Renal cortex interstitium (tissue), 15 donors: ENCODE measurements at places on chromosomes 13 and 19.

GRCh38 chr19:47994209-47994802, at the start of gene ELSPBP1:
Gene ELSPBP1 (plus strand): TSS chr19:47994632. CDS start chr19:48008668, 14,036 bp downstream.
- peak; percentile 15 for DNase-seq

- peak; percentile 80 for DNase-seq
Measured at GRCh38 chr19:42423462-42424344, 3.5 kb downstream of the LIPE start.

DNA sequence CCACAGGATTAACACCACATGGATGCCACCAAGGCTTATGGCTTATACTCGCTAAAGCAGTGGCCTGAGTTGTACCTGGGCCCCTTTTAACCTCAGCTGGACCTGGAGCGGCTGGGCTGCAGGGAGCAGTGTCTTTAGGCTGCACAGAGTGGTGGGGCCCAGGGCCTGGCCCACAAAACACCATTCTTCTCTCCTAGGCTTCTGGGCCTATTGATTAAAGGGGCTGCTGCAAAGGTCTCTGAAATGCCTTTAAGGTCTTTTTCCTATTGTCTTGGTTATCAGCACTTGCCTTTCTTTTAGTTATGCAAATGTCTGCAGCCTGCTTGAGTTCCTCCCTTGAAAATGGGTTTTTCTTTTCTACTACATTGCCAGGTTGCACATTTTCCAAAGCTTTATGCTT, 973.9 kb upstream of the PRR20A start:
- no peak for DNase-seq

GRCh38 chr19:3073159-3073563, 10.9 kb upstream of the TLE5 start:
- peak; percentile 86 for DNase-seq

- DNase-seq: no peak
Measured at GRCh38 chr13:20272104-20272503, 40.0 kb upstream of the GJB6 start.

- DNase-seq: no peak
Measured at GRCh38 chr13:33261387-33262061, 24.0 kb downstream of the STARD13 start.

GRCh38 chr19:10520652-10521318, 3.5 kb upstream of the S1PR5 start:
- DNase-seq: no peak

GRCh38 chr19:49923055-49924003, 5.7 kb upstream of the ATF5 start:
- no peak for DNase-seq

- no peak for DNase-seq
Measured at GRCh38 chr13:113843063-113843654, 20.7 kb downstream of the GAS6 start.

- DNase-seq: peak; percentile 67
Measured at GRCh38 chr13:29849731-29850212, 645 bp downstream of the UBL3 start.

DNA sequence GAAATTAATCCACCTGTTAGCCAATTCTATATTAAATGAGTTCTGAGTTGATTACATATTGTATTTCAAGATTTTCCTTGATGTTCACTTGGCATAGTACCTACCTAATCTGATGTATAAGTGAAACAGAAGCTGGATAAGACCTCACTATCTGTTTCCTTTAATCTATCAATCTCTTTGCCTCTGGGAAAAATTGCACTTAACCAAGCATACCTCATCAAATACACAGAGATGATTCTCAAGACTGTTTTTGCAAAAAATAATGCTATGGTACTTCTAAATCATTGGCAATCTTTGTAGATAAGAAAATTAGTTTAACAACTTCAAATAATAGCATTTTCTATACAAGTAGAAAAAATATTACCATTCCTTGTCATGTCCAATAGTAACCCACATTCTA, 55.2 kb downstream of the SERPINE3 start:
- DNase-seq: no peak

DNA sequence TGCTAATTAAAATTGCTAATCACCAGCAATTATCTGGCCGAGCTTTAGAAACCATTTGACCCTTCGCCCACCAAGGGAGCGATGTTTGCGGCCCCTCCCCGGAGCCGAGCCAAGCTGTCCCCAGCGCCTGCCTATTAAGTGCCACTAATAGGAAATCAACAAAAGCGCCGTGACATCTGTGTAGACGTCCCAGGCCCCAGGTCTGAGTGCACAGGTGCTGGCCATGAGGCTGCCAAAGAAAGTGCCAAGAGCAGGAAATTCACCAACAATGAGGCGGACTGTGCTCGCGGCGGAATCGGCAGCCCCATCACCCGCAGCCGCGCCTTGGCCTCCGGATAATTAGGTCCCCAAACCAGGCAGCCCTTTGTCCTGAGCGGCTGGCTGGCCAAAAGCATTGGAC, 44.5 kb upstream of the SPACA7 start:
- DNase-seq: no peak

- no peak for DNase-seq
Measured at GRCh38 chr19:4676955-4677731, 7.0 kb upstream of the MYDGF start.

DNA sequence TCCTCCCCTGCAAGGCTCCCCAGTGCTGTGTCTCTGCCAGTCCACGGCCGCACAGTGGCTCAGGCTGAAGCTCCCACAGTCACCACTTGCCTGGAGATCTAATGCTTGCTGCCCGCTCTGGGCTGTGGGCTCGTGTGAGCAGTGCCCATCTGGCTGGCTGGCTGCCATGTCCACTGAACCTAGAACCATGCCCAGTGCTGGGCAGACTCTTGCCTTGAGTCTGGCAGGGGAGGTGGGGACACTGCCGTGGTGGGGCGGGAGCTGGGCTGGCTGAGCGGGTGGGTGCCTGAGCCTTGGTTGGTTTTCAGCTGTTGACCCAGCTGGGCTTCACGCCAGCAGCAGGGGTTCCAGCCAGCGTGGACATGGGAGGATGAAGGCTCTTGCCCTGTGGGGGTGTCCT, 52.3 kb downstream of the CRTC1 start:
- DNase-seq: no peak

GRCh38 chr19:29942404-29943261, 594 bp downstream of the URI1 start:
- no peak for DNase-seq

DNA sequence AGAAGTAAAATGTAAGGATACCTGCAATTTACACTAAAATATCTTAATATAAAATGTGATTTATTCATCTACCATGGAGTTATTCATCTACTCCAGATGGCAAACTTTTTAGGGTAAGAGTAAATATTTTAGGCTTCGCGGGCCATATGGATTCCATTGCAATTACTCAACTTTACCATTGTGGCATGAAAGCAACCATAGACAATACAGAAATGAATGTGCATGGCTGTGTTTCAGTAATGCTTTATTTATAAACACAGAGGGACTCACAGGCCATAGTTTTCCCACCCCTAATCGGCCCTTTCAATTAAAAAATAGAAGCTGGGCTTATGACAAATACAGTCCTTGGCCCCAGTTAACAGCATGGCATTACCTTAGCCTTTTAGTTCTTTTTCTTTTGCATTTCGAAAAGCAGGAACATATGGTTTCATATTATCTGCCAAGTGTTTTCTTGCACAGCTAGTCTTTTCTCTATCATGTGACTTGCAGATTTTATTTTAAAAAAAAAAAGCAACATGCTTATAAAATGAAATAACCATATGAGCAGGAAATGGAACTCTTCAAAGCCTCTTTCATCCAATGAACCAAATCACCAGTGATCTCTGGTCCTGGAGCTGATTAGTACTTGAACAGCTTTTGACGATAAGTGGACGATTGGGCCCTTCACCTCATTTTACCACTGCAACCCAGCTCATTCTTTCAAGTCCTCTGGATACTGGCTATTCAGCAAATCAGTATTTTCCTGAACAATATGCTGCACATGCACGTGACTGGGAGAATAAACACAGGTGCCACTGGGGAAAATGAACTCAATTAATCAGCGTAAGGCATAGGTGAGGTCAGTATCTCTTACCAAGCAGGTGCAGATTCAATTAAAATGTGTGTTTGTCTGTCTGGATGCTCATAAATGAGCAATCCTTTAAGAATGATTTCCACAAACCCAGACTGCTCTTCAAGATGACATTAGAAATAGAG, 63.9 kb downstream of the LHFPL6 start:
- DNase-seq: no peak

GRCh38 chr19:34676697-34677385, at the start of gene SCGB2B2:
Gene SCGB2B2 (minus strand): TSS chr19:34677159. CDS start chr19:34594563, 82,596 bp downstream.
- peak; percentile 62 for DNase-seq

GRCh38 chr13:111039735-111040134, 75.4 kb upstream of the ARHGEF7 start:
- no peak for DNase-seq

GRCh38 chr13:112069845-112070251, 2.9 kb downstream of the SOX1 start:
- DNase-seq: no peak

DNA sequence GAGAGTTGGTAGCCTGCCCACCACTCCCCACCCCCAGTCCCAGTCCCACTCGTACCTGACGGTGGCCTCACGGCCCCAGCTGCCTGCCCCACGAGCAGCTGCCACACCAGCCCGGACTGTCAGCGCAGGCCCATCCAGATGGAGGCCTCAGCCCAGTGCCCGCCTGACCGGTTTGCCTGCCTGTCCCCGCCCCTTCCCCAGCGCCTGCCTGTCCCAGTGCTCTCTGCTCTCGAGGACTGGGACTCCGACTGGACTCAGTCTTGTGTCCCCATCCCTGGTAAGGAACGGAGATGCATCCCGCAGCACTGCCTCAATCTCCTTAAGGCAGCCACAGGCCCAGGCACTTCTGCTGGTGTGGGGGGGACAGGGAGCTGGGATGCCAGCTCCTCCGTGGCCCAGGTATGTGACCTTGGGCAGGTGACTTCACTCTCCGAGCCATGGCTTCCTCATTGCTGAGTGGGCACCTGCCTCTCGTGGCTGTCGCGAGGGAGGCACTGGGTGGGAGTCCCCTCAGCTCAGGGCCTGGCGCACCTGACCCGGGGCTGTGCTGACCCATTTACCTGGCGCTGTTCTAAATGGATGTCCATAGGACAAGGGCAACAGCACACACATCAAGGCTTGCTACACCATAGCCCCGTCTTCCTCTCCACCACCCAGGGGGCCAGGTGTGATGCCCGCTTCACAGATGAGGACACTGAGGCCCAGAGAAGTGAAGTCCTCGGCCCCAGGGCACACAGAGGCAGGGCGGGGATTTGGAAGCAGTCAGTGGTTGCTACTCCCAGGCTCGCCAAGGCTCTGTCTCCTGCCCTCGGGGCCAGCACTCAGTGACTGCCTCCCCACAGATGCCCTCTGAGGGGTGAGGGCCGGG, at the start of gene NKPD1:
TSS of gene NKPD1 (minus strand) at position 113 of the 868 bp plus-strand sequence. CDS start 832 bp downstream, outside the sequence.
- DNase-seq: no peak

GRCh38 chr13:93505104-93505952, 278.7 kb downstream of the GPC6 start:
- DNase-seq: no peak

GRCh38 chr19:6288737-6289136, 9.0 kb upstream of the MLLT1 start:
- no peak for DNase-seq

DNA sequence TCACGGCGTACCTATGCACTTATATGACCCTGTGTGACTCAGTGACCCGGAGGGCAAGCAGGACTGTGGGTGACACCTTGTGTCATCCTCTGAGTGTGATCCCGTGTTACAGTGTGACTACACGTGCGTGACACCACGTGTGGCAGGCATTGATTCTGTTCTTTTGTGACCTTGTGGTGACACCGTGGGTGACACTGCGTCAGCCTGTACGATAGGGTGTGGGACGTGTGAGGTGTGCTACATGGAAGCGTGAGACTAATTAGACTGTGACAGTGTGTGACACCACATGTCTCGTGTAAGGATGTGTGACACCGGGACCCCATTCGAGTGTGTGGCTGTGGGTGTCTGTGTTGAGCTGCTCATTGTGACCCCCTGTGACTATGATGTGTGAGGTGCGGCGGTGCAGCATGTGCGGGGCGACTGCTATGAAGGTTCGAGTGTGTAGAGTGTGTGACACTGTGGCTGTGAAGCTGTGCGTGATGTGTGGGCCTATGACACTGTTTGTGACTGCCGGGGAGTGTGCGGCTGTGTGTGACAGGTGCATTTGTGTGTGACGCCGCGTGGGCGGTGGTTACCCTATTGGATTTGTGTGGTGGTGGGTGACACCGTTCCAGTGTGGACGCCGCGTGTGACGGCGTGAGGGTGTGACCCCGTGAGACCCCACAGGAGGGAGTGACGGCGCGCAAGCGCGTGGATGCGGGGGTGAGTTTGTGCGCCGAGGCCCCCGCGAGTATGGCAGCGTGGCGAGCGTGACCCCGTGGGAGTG, 399 bp upstream of the SPTBN4 start:
- no peak for DNase-seq

DNA sequence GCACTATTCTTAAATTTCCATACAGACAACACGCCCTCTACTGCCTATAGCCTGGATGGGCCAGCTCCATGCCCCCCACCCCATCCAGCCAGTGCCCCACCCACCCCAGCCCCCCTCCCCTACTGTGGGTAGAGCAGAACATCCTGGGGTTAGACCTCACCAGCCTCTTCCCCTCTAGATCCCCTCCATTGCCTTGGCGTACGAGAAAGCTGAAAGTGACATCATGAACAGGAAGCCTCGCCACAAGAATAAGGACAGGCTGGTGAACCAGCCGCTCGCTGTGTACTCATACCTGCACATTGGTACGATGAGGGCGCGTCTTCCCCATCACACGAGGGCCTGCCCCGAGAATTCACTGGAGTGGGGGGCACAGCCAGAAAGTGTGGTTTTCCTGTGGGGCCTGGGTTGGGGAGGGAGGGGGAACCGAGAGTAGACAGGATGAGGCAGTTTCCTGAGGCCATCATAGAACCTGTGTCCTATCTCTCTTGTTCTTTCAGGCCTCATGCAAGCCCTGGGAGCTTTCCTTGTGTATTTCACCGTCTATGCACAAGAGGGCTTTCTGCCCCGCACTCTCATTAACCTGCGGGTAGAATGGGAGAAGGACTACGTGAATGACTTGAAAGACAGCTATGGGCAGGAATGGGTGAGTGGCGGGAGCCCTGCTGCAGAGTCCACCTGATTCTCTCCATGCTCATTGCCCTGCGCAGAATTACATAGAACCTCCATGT, 29.1 kb downstream of the ATP12A start:
- no peak for DNase-seq

DNA sequence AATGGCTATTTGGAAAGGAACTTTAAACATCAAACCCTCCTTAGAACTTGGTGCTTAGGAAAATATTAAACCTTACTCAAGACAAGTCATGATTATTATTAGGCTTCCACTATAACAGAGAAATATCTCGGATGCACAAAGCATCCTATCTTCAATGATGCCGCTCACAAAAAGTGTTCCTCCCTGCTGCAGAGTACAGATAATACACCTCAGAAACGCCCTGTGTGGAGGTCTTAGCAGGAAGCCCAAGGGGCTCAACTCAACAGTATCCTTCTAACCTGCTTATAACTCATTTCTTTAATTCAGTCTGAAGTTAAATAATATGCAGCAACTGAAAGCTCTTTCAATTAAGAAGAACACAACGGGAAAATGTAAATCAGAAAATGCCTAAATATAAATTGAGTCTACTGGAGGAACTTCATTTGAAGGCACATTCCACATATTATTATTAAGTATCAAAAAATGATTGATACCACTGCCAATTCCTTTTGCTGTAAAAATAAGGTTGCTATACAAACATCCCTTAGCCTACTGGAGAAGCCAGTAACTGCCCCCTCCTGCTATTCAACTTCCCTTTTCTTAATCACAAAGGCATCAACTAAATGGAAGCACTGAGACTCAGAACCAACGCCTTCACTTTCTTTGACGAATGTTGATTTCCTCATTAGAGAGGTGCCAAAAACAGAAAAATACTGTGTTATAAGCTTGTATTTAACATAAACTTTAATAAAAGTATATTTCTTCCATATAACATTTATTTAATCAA, 12.0 kb downstream of the ELF1 start:
- DNase-seq: no peak

- DNase-seq: no peak
Measured at GRCh38 chr13:113539822-113540221, 44.7 kb upstream of the TFDP1 start.
